CD4-positive, CD25-positive, alpha-beta regulatory T cell (primary cell): ENCODE measurements at places on chromosomes 16 and 17.

DNA sequence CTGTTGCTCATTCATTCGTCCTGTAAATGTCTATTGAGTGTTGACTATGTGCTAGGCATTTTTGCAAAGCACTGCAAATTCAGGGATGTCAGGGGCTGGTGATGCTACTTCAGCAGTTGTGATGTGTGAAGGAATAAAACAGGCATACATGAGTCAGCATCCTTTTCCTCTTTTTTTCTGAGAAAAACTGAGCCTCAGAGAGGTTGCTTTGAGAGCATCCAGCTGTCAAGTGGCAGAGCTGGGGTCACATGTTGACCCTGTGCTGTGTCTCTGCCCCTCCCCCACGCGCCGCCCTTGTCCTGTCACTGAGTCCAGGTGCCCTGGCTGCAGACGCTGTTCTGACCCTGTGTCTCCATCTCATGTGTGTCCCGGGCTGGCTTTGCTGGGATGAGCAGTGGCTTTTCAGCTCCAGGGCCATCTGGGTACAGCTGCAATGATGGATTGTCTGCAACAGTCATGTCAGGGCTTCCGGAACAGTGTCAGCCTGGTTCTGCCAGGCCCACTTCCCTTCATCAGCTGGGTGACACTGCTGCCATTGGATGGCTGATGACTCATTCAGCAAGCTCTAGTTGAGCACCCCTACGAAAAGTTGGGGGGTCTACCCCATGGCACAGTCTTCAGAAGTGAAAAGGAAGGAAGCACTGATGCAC lies 14.9 kb downstream of the SEC14L5 start:
- DNase-seq = no peak

GRCh38 chr16:47600376-47600775 lies 139.2 kb downstream of the PHKB start:
- DNase-seq = no peak

GRCh38 chr17:57586742-57587141 lies 158.4 kb downstream of the CCDC182 start:
- DNase-seq = no peak

DNA sequence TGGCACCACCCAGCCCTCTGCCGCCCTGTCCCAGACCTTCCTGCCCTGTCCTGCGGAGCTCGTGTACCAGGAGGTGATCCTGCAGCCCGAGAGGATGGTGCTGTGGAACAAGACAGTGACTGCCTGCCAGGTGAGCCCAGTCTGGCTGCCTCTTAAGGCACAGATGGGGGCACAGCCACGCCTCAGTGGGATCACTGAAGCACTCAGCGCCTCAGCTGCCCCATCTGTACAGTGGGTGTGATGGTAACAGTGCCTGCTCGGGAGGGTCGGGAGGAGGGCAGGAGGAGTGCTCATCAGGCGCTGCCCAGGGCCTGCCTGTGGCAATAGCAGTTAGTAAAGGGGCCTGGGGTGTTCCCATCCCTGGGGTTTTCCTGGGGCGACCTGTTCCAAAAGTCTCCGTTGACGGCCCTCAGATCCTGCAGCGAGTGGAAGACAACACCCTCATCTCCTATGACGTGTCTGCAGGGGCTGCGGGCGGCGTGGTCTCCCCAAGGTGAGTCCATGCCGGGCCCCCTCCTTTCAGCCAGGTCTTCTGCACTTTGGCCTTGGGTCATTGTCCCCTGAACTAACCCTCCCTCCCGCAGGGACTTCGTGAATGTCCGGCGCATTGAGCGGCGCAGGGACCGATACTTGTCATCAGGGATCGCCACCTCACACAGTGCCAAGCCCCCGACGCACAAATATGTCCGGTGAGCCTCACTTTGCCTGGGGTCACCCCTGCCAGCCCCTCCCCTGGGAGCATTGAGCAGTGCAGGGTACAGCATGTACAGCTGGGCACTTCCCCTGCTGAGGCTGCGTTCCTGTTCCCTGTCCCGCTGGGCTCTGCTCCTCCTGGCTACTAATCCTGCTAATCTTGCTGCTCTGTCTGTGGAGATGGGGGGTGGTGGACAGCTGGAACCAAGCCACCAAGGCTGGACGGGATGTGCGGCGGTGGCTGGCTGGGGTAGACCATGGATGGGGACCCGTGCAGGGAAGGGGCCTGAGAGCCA lies 4.5 kb upstream of the TCAP start:
- DNase-seq = no peak

DNA sequence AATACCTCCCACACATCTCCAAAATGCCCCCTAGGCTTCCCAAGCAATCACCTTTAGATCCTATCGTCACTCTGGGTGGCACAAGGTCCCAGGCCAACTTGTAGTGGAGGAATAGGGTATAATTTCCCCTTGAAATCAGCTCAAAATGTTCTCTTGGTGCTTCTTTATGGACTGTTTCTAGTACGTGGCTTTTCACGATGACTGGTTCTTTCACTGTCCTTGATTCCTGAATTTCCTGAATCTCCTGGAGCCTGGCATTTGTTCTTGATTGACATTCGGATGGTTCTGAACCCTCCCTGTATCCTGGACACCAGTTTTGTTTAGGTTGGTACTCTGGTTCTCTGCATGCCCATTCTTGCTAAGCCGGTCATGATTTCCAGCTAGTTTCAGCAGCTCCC lies 6.9 kb upstream of the VPS53 start:
- DNase-seq = no peak

DNA sequence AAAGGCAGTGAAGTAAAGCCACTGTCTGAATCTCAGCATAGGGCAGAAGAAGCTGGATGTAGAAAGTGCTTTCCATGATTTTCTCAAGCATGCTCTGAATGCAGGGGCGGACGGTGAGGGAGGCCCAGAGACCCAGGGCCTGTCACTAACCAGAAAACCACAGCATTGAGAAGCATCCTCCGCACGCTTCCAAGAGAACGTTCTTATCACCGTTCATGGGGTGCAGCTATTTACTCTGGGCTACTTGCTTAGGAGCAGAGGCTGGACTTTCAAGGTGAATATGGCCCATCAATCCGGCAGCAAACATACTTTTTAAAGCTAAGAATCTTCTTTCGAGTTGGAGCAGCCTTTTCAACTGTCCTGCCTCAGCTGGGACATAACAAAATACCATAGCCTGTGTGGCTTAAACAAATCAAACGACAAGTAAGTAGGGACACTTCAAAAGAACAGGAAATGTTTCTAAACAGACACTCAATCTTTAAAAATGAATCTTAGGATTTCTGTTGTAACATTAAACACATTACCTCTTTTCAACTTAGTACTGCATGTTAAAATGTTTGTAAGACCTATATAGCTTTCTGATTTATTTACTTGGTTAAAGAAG lies 46.5 kb upstream of the CDRT4 start:
- DNase-seq = no peak

- DNase-seq = no peak
Measured at GRCh38 chr16:66270333-66270927, 96.1 kb upstream of the CDH5 start.
